Right ventricle myocardium inferior (tissue), 1 donor: ENCODE measurements at places on chromosomes 4 and X. TPM values are rescaled to one million over a fixed set of nuclear protein-coding genes. Genes with fewer than 3 reads are reported as not detected.

DNA sequence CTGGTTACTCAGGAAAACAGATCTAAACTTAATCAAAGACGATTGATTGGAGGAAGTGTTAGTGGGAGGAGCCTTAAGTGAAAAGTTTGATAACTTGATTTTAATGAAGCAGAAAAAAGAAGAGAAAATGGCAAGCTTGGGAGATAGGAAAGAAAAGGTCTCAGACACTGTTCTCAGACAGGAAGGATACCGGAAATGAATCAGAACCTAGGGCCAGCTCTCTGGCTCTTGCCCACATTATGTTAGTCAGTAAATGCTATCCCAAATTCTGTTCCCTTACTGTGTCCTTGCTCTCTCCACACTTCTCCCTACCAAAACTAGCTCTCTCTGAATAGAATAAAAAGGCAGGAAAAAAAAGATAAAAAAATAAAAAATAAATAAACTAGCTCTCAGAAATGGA lies 48.6 kb upstream of the TMEM164 start:
- no peak for DNase-seq

- DNase-seq: no peak
Observed at GRCh38 chr4:134499074-134499473, 297.5 kb upstream of the PABPC4L start.

DNA sequence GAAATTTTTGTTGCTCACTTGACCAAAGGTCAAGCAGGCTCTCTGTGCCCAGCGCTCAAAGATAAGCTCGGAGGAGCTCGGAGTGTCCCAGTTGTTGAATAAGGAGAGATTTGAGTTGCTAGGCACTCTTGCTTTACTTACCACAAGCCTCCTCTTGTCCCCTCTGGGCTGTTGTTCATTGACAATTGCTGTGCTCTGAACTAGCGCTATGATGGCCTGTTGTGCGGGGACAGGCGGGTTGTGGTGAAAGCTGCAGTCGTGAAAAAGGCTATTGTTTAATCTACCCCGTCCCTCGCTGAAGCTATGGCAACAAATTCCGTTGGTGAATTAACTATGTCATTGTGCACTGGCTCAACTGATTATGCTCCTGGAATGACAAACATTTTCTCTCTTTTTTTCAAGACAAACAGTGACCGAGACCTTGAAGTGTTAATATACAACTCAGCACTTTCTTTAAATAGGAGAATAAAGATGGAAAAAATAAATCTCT lies 21.0 kb upstream of the POLA1 start:
- DNase-seq: no peak

- no peak for DNase-seq
Observed at GRCh38 chr4:38565271-38566199, 98.5 kb upstream of the KLF3 start.

- no peak for DNase-seq
Observed at GRCh38 chr4:183306811-183307210, 13.3 kb downstream of the CLDN22 start.

GRCh38 chr4:116272336-116272735 lies 813.0 kb downstream of the TRAM1L1 start:
- no peak for DNase-seq

DNA sequence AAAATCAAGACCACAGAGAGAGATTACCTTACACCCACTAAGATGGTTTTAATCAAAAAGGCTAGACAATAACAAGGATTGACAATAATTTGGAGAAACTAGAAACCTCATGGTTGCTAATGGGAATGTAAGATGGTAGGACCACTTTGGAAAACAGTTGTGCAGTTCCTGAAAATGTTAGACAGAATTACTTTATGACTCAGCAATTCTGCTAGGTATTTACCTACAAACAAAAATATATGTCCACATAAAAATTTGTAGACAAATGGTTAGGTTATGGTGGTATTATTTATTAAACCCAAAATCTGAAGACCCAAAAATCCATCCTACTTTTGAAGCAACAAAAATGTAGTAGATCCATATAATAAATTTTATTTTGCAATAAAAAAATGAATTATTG lies 1027.0 kb upstream of the ADGRL3 start:
- no peak for DNase-seq

- DNase-seq: no peak
Observed at GRCh38 chrX:47145395-47146120, 537 bp downstream of the RBM10 start.

DNA sequence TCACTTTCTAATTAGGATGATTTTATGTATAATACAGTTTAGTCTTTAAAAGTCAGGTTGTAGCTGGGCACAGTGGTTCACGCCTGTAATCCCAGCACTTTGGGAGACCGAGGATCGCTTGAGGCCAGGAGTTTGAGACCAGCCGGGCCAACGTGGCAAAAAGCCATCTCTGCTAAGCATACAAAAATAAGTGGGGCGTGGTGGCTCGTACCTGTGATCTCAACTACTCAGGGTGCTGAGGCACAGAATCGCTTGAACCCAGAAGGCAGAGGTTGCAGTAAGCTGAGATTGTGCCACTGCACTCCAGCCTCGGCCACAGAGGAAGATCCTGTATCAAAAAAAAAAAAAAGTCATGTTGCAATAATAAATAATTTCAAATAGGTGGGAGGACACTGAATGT lies 364.2 kb downstream of the BMPR1B start:
- DNase-seq: no peak

- DNase-seq: no peak
Observed at GRCh38 chr4:117814277-117815246, 219.7 kb upstream of the NDST3 start.

DNA sequence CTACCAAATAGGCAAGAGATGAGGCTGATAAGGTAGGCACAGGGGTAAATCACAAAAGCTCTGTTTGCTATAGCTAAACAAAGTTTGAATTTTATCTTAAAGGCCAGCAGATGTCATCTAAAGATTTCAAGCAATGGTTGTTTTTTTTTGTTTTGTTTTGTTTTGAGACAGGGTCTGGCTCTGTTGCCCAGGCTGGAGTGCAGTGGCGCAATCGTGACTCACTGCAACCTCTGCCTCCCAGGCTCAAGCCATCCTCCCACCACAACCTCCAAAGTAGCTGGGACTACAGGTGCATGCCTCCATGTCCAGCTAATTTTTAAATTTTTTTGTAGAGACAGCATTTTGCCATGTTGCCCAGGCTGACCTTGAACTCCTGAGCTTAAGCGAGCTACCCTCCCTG lies 43.1 kb upstream of the NEUROG2 start:
- DNase-seq: no peak

- DNase-seq: no peak
Observed at GRCh38 chrX:25356456-25356855, 340.7 kb upstream of the ARX start.

DNA sequence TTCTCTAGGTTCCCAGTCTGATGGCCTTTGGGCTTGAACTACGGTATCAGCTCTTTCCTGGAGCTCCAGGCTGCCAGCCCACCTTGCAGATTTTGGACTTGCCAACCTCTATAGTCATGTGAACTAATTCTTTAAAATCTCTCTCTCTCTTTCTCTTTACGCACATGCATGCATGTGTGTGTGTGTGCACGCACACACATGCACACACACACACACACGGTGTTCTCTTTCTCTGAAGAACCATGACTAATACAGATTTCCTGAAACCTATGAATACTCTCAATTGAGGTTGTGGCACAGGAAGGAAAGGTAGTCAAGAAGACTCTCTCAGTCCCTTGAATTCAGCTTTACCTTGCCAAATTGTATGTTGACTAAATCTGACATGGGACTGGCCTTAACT lies 6.2 kb upstream of the ZCCHC13 start:
- DNase-seq: no peak

GRCh38 chrX:37825215-37825842 lies 22.0 kb downstream of the DYNLT3 start:
- no peak for DNase-seq

DNA sequence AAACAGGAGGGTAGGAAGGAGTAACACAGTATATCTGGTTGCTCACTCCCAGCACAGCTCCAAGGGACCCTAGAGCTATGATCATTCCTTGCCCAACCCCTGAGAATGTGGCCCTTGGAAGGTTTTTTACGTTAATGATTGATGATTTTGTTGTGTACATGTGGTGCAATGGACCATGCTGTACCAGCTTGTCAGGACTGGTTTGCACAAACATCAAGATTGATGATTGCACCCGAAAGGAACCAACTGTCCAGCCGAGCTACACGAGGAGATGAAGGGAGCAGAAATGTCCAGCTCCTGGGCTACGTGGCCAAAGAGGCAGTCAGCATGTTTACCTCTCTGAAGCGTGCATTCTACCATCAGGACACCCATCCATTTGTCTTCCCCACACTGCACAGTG lies 83.2 kb upstream of the USP9X start:
- no peak for DNase-seq

DNA sequence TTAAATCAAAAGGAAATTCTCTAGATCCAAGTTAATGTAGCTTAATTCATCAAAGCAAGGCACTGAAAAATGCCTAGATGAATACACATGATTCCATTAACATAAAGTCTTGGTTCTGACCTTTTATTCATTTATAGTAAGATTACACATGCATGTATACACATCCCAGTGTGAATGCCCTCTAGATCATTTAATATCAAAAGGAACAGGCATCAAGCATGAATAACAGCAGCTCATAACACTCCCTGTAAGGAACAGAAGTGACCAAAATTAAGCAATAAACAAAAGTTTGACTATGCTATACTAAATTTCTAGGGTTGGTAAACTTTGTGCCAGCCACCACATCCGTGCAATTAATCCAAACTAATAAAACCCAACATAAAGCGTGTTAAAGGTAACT lies 511.5 kb downstream of the SPIN4 start:
- DNase-seq: no peak

DNA sequence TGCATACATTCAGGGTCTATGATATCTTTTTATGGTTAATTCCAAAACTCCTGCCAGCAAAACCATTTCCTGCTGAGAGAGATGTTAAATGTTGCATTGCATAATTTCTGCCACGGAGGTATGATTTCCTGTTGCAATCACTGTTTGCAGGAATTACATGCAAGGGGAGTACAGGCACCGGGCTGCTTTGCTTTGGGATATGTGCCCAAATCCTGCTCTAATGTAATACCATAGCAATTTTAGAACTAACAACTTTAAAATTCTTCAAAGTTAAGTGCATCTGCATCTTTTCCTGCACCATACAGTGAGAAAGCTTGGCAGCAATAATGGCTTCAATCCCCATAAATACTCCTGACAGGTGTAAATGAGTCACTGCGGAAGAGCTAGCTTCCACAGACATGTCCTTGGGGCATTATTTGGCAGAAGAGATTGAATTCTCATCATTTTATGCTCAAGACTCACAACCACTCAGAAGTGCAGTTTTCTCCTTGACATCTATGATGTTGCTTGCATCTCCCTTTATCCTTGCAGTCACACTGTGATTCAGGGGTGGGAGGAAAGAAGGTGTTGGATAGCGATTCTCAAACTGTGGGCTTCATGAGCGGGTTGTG lies 29.6 kb downstream of the TRIM2 start:
- DNase-seq: no peak

- no peak for DNase-seq
Observed at GRCh38 chr4:153110739-153111138, 93.5 kb upstream of the TRIM2 start.

Gene ARHGEF6
- 40.2 TPM for total RNA-seq

Gene MANBA
- 24.8 TPM for total RNA-seq

Gene HTATSF1
- total RNA-seq: 57.3 TPM

Gene CXCL1
- total RNA-seq: 1.3 TPM

Gene GPR173
- 0.35 TPM for total RNA-seq

Gene FAM13A
- total RNA-seq: 17.3 TPM

Gene CXCL13
- total RNA-seq: not detected
